Activated T-helper 1 cell treated with Interleukin-2 at 50 U/mL for 16 hours (primary cell): ENCODE measurements at places on chromosomes 16 and 17.

- DNase-seq: no peak
These were observed 26.8 kb downstream of the LITAFD start for GRCh38 chr16:8908810-8909468.

- peak; percentile 52 for DNase-seq
These were observed 7.7 kb downstream of the CORO6 start for GRCh38 chr17:29615048-29615385.

DNA sequence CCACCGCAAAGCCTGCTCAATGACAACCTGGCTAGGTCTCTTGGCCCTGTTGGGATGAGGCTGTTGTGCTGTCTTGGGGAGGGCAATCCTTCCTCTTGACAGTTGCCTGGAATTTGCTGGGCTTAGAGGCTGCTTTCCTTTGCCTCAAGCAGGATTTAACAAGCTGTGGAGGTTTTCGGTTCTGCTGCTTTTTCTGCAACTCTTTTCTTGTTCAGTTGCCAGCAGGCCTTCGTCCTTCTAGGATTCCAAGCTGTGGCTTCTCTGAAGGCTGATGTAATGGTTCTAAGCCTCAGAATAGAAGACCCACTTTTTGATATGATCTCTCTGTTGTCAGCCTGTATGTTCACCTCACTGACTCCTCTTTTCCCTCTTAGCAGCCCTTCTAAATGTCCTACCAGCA, 149.5 kb upstream of the HS3ST4 start:
- no peak for DNase-seq

- DNase-seq: no peak
These were observed 9.1 kb upstream of the TMEM100 start for GRCh38 chr17:55731586-55732250.

- no peak for DNase-seq
These were observed 21.4 kb upstream of the ZFP90 start for GRCh38 chr16:68517606-68518166.

DNA sequence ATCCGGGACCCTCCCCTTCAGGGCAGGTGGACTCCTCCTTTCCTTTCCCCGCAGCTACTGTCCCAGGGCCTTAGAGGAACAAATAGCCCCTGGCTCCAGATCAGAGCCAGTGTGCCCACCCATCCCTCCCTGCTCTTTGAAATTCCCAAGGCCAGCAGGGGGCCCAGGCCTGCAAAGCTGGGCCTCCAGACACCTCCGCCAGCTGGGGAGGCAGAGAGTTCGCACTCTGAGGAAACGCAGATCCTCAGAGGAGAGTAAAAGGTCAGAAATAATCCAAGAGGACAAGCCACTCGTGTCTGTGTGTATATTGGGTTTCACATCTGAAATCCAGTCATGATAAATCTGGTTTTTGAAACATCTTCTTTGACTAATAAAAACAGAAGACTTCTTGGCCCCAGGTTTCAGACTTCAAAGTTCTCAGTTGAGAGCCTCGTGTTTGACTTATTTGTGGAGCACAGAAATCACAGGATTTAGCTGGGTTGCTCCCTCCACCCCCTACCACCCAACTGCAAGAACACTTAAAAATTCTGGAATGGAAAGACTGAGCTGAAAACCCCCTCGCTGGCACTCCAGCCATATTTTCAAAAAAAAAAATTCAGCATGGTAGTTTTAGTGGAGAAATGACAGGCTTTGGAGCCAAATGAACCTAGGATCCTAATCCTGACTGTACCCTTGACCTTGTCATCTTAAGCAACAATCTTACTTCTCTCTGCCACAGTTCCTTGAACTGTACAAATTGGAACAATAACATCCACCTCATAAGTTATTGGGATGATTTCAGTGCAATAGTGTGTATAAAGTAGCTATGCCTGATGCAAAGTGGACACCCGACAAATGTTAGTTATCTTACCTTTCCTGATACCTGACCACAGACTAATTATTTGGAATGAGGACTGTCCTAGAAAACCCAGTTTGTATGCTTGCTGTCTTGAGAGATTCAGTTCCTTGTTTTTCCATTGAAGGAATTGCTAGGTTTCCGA, 44.5 kb upstream of the TBX2 start:
- no peak for DNase-seq

GRCh38 chr17:73549841-73550430, 94.3 kb downstream of the SDK2 start:
- no peak for DNase-seq

GRCh38 chr17:66446419-66446818, 144.0 kb downstream of the PRKCA start:
- DNase-seq: no peak

DNA sequence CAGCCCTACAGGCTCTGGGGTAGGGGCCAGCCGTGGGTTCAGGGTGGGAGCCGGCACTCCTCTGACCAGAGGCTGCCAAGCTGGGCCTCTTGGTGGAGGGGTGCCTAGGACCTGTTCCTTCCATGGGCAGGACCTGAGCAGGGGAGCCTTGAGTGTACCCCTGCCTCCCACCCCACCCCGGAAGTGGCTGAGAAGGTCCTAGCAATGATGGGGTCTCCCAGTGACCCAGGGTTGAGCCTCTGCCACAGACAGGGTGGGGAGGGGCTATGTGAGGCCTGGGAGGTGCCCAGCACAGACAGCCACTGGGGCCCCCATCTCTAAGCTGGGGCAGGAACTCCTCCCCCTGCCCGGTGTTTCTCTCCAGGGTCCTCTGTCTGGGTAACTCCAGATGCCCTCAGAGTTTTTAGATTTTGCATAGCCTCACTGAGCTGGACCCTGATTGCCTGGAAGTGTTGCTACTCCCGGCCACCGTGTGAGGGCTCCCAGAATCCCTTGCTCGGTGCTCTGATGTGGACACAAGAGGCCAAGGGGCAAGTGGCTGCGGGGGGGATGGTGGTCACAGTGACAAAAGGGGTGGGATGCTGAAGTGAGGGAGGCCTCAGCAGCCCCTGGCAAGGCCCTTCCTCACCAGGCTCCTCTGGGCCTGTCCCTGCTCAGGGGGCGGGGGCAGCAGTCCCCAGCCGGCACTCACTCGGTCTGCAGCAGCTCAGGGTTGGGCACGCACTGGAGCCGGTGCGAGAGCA, 6.4 kb upstream of the MTSS2 start:
- DNase-seq: no peak
